HT-29 (cell line): ENCODE measurements at places on chromosomes 1 and 21.

DNA sequence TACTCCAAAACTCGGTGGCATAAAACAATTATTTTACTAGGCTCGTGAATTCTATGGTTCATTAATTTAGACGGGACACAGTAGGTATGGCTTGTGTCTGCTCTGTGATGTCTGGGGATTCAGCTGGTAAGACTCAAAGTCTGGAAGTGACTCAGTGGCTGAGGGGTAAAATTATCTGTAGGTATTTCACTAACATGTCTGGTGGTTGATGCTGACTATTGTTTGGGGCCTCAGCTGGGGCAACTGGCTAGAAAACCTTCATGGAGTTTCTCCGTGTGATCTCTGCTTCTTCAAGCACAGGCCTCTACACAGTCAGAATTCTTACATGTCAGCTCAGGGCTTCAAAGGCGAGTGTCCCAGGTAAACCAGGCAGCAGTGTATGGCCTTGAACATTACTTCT lies 41.2 kb upstream of the KLF17 start:
- no peak for DNase-seq

DNA sequence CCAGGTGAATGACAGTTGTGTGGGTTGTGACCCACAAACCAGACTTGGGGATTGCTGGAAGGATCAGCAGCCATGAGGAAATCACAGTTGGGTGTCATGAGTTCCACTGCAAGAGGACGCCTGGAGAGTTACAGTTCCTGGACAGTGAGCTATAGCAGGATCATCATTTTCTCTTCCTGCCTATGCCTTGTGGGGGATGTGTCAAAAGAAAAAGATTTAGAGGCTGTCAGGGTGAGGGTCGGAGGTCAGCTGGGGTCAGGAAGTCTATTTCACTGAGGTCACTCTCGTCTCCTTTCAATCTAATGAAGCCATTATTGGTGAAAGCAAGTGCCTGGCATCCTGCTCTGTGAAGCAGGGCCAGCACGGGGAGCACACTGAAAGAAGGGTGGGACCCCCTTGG lies 7.0 kb upstream of the LIN28A start:
- DNase-seq, result no peak

DNA sequence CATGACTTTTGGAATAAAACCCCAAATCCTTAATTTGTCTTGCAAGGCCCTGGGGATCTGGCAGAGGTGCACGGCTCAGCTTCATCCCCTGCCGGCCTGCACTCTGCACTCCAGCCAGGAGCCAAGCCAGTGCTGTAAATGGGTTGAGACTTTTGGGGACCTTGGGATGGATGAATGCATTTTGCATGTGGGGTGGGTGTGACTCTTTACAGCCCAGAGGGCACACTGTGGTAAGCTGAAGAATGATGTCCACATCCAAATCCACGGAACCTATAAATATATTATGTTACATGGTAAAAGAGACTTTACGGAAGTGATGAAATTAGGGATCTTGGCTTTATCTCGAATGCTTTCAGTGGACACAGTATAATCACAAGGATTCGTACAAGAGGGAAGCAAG lies 177.8 kb downstream of the EDEM3 start:
- no peak for DNase-seq

DNA sequence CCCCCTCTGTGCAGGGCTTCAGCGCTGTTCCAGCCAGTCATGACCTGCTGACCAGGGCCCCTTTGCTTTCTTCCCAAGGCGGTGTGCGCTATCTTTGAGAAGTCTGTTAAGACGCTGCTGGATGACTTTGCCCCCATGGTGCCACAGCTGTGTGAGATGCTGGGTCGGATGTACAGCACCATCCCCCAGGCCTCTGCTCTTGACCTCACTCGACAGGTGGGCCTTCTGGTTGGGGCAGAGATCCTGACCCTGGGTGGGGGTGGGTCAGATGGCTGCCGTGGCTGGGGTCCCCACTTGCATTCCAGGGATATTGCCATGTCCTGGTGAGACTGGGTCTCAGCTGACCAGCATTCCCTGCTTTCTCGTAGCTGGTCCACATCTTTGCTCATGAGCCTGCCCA lies 9.0 kb upstream of the DPH2 start:
- DNase-seq, result no peak

DNA sequence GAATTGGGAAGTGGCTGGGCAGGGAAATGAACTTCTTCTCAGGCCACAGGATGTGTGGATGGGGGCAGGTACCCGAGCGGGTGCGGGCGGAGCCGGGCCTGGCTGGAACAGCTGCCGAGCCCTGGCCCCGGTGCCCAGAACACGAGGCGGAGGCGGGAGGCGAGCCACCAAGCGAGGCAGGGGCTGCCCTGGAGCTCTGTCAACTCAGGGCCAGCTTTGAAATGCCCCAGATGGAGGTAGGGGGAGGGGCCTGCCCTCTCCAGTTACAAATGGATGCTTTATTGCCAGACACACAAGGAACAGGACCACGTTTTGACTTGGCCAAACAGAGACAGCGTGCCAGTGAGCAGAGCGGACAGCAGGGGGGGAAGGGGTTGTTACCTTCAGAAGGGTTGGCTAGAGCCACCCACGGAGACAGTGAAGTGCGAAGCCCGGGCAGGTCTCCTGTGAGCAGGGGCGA lies 240.4 kb downstream of the SDCCAG8 start:
- no peak for DNase-seq

GRCh38 chr1:158992787-158993312 lies 16.9 kb upstream of the IFI16 start:
- DNase-seq, result no peak

DNA sequence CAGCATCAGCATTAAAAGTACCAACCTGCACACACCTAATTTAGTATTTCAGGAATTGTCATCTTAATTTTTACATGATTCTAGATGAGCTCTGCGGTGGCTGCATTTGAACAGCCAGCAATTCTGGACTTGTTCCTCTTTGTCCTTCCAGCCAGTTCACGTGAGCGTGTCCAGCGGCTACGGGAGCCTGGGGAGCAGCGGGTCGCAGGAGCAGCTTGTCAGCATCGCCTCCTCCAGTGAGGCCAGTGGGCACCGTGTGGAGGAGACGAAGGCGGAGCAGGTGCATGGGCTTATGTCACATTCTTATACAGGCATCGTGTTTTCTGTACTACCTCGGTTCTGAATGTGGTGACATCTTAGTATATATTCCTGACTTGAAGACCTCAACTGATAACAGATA lies 25.7 kb downstream of the PER3 start:
- no peak for DNase-seq

- no peak for DNase-seq
These were observed 7.1 kb upstream of the TNR start for GRCh38 chr1:175750366-175751071.

DNA sequence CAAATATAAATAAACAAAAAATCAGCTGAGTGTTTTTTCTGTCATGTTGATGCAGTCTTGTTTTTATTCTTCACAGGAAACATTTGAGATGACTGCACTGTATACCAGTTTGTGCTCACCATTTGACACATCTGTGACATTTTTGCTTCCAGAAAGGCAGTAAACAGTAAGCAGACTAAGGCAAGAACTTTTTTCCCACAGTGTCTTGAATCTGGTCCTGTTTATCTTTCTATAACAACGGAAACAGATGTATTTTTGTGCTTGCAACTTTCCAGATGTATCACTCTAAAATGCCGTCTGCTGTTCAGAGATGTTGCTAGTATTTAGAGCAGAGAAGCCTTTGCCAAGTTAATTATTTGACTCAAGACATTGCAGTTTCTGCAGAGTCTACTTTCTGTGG lies 105.5 kb downstream of the ZC3H11B start:
- no peak for DNase-seq

DNA sequence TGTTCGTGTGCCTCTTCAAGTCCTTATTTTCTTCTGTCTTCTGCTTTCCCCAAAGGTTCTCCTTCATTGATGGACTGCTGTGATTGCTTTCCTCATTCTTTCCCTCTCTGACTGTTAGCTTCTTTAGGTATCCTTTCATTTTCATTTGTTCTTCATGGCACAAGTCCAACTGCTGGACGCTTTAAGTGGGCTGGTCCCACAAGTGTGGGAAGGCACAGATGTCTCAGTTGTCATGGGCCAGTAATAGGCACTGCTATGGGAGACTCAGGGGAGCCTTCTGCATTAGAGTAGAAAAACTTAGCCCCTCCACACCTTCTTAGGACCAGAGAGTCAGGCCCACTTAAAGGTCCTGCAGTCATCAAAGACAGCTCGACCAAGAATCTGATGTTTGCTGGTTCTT lies 122.3 kb upstream of the C1orf105 start:
- DNase-seq, result no peak

DNA sequence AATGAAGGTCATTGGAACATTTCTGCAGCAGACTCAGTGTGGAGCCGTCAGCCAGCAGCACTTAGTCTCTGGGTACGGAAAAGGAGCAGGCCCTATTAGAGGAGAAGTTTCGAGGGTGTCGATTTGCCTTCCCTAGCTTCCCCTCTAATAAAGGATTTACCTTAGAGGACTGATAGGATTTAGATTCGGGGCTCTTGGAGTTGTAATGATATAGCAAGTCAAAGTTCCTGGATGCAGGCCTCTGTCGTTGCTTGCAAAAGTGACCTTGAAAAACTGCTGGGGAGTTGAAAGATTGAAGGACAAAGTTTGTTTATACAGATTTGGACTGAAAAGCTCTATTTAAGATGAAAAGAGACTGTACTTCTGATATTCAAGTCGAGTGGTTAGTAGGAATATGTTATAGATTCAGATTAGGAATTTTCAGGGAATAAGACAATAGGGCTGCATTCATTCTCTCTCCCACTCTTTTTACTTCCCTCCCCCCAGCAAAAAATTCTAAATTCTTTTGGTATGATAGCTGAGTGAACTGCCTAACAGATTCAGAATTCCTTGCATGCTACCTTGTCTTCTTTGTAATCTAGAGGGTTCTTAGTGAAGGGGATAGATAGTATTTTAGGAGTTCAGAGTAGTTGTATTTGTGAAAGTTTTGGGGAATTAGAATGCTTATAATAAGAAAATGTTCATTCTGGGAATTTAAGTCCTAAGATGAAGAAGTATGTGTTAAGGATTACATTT lies 19.2 kb downstream of the NFYC start:
- DNase-seq, result no peak

DNA sequence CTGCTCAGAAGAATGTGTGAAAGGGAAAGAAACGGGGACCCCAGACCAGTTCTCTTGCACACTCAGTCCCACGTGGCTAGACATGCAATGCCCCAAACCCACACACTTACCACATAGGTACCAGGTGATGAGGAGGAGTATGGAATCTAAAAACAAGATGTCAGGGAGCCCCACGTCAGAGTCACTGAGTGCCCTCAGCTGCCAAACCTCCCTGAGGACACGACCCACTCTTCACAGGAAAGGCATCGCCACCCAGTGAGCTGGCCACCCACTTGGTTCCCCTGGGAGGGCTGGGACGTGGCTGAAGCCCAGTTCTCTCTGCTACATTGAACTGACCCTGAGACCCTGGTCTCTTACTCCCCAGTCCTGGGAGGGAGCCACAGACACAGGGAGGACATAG lies 41.4 kb downstream of the MRPL37 start:
- no peak for DNase-seq

DNA sequence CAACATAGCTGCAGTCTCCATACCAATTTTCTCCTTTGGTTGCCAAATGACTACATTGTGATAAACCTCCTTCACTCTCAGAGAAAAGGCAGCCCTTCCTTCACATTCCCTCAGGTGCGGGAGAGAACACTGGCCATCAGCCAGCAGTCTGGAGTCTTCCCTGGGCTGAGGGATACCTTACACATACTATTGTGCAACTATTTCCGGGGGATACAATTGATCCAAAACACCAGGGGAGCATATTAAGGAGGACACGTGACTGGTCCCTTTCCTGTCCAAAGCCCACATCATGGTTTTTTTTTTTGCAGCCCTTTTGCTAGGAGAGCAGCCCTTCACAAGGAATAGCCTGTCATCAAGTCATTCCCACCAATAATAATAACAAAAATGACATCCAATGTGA lies 172.1 kb upstream of the ZRANB2 start:
- DNase-seq, result no peak

DNA sequence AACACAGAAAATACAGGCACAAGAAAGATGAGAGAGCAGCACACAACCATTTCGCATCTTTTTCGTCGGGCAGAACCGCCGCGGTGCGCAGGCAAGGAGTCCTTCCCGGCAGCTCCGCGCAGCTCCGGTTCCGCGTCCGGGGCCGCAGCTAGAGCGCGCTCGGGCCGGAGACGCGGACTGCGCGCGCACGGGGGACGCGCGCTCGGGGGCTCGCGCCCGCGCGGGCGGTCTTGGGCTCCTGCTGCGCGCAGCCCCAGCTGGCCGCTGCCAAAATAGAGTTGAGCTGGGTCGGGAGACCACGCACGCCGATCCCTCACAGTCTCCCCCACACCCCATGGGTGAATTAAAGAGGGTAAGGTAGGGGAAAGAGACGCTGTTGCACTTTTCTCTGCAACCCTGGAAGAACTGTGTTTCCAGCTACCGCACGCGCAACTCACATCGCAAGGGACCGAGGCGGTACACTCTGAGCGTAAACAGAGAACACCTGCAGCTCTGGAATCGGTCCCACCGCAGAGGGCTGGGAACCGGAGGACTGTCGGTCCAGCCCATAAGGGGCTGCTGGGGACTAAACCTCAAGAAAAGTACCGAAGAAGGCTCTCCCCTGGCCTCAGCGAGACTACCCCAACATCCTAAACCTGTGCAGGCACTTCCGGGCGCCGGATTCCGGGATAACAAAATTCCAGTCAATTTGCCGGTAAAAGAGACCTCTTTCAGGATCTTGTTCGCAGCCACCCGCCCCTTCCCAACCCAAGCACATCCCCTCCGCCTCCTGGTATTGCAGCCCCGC lies 1.7 kb downstream of the NR5A2 start:
- DNase-seq, result peak; percentile 76

- DNase-seq, result no peak
These were observed 20.5 kb upstream of the PRDM15 start for GRCh38 chr21:41899426-41900202.

- DNase-seq, result no peak
These were observed 14.3 kb upstream of the SLC1A7 start for GRCh38 chr1:53156783-53157182.

GRCh38 chr1:204453141-204453772 lies 41.3 kb downstream of the PIK3C2B start:
- no peak for DNase-seq

GRCh38 chr1:201732351-201732750 lies 96.6 kb upstream of the IPO9 start:
- no peak for DNase-seq

DNA sequence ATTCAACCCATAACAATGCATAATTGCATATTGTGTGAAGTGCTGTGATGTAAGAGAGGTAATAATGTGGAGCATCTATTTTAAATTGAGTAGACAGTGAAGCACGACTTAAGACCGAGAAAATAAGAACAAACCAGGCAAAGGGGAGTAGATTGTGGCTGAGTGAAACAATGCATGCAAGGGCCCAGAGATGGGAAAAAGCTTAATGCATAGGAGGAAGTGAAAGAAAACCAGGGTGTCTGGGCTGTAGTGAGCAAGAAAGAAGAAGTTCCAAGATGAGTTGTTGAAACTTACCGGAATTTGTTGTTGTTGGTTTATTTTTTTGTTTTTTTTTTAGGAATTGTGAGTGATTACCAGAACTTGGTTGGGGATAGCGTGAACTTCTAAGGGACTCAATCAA lies 104.7 kb downstream of the SNX7 start:
- DNase-seq, result no peak

DNA sequence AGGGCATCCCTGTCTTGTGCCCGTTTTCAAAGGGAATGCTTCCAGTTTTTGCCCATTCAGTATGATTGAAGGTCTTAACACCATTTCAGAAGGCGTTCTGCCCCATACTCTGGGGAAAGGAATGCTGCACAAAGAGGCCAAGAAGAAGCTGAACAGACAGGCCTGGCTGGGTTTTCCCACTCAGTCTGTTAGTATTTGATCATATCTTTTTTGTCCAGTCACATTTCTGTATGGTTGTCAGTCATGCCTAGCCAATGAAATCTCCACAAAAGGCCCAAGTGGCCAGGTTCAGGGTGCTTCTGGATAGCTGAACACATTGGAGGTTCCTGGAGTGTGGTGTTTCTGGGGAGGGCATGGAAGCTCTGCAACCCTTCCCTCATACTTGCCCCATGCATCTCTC lies 72.1 kb downstream of the NEK7 start:
- no peak for DNase-seq
